ENCODE measurements at places on chromosomes 5 and 9.

DNA sequence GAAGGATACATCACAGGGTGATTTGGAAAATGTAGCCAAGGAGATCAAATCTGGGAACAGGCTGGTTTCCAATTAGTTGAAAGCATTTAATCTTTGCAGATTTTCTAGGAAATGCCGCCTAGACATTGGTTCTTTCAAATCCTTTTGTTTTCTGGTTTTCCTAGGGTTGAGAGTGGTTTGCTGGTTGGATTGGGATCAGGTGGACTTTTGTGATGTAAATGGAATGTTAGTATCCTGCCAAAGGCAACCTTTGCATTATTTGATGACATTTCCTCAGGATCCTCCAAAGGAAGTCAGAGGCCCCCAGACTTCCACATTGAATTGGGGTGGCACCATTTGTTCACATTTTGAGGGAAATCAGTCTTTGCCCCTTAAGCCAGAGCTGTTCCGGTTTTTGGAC lies 245.5 kb upstream of the RPS23 start:
- DNase-seq, result no peak

- DNase-seq, result no peak
Measured at GRCh38 chr9:12719431-12719830, 26.2 kb downstream of the TYRP1 start.

DNA sequence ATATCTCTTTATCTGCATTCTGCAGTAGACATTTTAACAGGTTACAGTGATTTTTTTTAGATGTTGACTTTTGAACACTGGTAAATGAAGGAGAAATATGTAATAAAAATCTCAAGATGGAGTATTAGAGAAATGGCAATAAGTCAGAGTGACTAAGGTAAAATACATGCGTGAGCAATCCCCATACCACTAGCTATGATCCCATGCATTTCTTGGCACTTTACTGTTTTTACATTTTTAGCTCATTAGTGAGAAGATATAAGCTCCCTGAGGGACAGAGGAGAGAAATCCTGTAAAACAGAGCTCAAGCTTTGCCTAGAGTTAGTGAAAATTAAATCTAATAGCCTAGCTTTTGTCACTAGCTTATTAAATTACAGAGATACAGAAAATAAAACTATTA lies 181.9 kb upstream of the TRPM3 start:
- DNase-seq, result no peak

- DNase-seq, result no peak
Measured at GRCh38 chr9:129823542-129823934, 398 bp downstream of the TOR1A start.
